ENCODE measurements at places on chromosomes 12 and 14. TPM values are rescaled to one million over a fixed set of nuclear protein-coding genes. Genes with fewer than 3 reads are reported as not detected.

NOC4L gene
- total RNA-seq: 7.6 TPM

MFAP5 gene
- total RNA-seq: 112 TPM

KCNH3 gene
- 0.31 TPM for total RNA-seq

DNA sequence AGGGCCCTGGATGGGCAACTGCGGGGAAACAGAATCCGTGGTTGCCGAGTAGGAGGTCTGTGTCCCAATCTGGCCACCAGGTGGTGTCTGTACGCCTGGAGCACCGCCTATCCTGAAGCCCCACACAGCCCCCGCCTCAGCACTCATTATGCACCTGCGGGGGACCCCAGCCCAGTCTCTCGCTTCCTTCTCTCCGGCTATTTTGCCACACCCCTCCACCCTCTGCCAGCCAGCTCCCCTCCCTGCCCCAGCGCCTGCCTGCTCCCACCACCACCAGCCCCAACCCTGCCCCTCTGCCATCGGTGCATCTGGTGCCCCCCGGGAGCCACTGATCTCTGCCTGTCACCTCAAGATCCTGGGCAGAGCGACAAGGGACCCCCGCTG is 2.2 kb upstream of the NXPH4 start:
- ATAC-seq: peak; percentile 48
- no peak overlapping the region for H3K27ac ChIP-seq
- H3K36me3 ChIP-seq: peaks cover 36% of the 10 kb centered on the region
- H3K4me1 ChIP-seq: peaks cover 52% of the 10 kb centered on the region
- H3K4me3 ChIP-seq: no peak overlapping the region

GRCh38 chr12:106956048-106956578 is 406 bp downstream of the TMEM263 start:
- no peaks in the 10 kb centered on the region for H3K36me3 ChIP-seq
- H3K27me3 ChIP-seq: no peaks in the 10 kb centered on the region
- no peaks in the 10 kb centered on the region for H3K4me1 ChIP-seq

DNA sequence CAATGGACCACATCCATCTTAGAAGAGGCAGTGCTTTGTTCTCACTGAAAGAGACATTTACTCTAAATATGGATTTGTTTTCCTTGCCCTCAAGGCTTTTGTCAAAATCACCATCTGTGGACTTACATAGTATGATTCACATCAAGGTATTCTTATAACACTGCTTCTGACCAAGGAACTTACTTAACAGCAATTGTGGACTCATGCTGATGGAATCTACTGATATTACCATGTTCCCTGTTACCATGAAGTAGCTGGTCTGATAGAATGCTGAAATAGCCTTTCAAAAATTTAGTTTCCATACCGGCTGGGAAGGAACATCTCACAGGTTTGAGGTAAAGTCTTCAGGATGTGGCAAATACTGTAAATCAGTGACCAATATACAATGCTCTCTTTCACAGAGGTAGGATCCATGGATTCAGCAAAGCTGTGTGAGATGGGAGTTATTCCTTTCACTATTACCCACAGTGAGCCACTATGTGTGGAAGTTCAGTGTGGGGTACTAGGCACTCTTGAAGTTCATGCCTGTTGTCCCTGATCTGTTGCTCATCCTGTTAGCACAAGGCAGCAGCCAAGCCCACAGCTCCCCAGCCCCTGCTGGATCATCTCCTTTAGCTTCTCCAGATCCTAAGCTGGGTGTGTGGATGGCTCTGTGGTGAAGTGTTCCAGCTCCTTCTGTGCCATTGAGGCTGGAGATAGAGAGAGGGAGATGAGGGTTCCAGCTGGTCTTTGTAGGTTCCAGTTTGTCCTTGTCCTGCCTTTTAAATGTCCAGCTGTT is 126.4 kb downstream of the ATP23 start:
- H3K27ac ChIP-seq: no peak overlapping the region
- no peaks in the 10 kb centered on the region for H3K4me1 ChIP-seq

DNA sequence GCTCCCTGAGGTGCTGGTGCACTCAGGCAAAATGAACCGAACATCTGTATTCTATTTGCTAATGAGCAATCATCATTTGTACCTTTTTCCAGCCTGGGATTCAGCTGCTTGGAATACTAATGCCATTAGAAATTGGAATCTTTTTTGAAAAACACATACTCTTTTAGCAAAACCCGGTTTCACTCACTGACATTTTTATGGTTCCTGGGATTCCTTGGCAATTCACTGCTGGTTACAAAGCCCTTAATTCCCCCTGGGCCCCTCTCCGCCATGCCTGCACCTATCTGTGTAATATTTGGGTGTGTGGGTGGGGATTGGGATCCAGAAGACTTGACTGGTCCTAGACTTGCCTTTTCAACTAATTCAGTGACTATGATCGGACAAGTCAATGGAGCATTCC is 199.1 kb downstream of the FOXN3 start:
- H3K4me3 ChIP-seq: no peak overlapping the region
- H3K27ac ChIP-seq: no peak overlapping the region
- no peaks in the 10 kb centered on the region for H3K27me3 ChIP-seq
- ATAC-seq: no peak

GRCh38 chr12:82866946-82867345 is 180.2 kb downstream of the TMTC2 start:
- no peaks in the 10 kb centered on the region for H3K4me1 ChIP-seq
- H3K27ac ChIP-seq: no peak overlapping the region
- no peaks in the 10 kb centered on the region for H3K36me3 ChIP-seq

DNA sequence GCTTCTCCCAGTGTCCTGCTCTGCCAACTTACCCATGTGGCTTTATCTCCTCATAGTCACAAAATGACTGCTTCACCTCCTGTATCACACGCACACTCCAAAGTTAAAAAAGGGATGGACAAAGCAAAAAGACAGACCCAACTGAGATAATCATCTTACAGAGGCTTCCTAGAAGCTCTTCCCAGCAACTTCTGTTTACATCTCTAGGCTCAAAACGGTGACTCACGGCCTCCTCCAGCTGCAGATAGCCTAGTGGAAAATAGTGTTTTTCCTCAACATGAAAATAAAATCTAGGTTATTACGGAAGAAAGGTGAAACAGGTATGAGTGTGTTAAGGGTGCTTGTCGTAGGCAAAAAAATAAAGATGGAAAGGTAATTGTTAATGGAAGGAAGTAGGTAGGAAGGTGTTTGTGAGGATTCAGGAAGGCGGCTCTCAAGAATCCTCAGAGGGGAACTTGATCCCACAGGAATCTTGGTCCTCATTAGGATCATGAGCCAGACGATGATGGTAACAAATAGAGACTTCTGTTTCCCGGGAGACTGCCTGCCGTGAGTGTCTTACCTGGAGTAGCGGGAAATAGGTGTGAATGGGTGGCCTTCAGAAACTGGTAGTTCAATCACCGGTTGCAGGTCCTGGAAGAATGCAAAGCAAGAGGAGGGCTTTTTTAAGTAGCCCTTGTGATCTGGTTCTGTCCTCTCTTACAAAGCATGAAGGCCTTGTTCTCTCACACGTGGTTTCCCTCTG is 487.5 kb upstream of the TMEM132C start:
- H3K27ac ChIP-seq: no peak overlapping the region
- no peak for ATAC-seq
- no peaks in the 10 kb centered on the region for H3K4me1 ChIP-seq
- no peaks in the 10 kb centered on the region for H3K27me3 ChIP-seq

DNA sequence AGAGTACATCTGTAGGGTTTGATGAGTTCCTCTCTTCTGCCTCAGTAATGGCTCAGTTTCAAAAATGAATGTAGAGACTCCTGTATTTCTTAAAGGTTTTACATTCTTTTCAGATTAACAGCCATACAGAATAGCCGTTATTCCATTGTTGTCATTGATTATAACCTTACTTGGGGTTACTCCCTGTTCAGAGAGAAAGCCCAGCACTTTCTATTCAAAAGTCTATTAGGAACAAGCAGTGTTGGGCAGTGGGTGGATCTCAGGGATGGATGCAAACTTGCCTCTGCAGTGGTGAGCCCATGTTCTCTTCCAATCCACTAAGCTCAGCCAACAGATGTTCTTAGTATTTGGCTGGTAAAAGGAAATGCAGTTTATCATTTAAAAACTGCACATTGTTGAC is 342.6 kb upstream of the E2F7 start:
- no peak for ATAC-seq
- no peak overlapping the region for H3K27ac ChIP-seq
- no peaks in the 10 kb centered on the region for H3K4me1 ChIP-seq
- H3K27me3 ChIP-seq: no peaks in the 10 kb centered on the region
- H3K4me3 ChIP-seq: no peak overlapping the region
- H3K36me3 ChIP-seq: no peaks in the 10 kb centered on the region

DNA sequence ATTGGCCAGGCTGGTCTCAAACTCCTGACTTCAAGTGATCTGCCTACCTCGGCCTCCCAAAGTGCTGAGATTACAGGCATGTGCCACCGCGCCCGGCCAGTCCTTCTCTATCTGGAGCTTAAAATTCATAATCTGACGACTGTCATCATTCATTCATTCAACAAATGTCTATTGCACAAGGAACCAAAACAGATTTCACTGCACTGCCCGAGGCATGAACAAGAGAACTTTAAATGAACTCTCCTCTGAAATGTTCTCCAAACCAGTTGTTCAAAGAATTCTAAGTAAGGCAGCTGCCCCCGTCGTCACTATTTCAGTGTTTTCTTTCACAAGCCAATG is 44.8 kb upstream of the METAP2 start:
- no peaks in the 10 kb centered on the region for H3K36me3 ChIP-seq
- peaks cover 9% of the 10 kb centered on the region for H3K4me1 ChIP-seq
- ATAC-seq: no peak
- H3K27ac ChIP-seq: no peak overlapping the region
- H3K27me3 ChIP-seq: no peaks in the 10 kb centered on the region
- H3K4me3 ChIP-seq: no peak overlapping the region

DNA sequence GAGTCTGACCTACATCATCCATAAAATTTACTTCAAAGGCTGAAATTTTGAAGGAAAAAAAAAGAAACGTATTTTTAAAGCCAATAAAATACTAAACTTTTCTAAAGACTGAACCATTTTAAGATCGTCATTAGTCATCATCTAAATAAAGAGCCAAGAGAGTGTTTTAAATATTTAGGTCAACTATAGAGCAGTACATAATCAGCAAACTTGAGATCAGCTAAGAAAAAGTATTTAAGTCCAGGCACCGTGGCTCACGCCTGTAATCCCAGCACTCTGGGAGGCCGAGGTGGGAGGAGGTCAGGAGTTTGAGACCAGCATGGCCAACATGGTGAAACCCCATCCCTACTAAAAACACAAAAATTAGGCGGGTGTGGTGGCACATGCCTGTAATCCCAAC is 35.5 kb downstream of the HECTD1 start:
- ATAC-seq: no peak
- peaks cover 98% of the 10 kb centered on the region for H3K36me3 ChIP-seq
- H3K27me3 ChIP-seq: no peaks in the 10 kb centered on the region
- H3K4me1 ChIP-seq: no peaks in the 10 kb centered on the region
- H3K27ac ChIP-seq: peak overlapping the region; percentile 32
- H3K4me3 ChIP-seq: no peak overlapping the region

GRCh38 chr12:113758165-113758924 is 207.8 kb downstream of the RBM19 start:
- no peaks in the 10 kb centered on the region for H3K4me1 ChIP-seq
- no peak overlapping the region for H3K4me3 ChIP-seq
- H3K27ac ChIP-seq: no peak overlapping the region
- no peak for ATAC-seq
- no peaks in the 10 kb centered on the region for H3K36me3 ChIP-seq

DNA sequence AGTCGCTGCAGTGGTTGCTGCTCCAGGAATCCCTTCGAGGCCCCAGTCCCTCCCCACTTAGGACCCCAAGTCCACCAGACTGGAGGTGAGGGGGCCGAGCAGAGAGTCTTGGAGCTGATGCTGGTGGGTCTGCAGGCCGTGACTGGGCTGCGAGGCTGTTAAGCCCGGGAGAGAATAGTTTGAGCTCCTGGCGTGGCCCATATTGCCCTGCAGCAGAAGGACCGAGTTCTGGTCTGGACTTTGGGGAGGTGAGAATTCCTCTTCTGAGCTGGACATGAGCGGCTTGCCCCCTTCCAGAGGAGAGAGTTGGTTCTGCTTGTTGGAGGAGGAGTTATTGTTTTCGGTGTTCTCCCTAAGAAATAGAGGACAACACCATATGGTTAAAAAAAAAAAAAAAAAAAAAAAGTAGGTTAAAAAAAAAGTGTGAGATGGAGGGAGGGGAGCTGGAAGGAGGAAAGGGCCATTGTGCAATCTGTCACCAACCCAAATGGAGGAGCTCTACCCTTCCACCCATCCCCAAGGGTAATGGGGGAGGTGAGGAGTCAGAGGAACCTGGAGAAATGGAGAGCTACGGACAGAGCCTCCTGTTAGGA is 3.0 kb downstream of the SIX1 start:
- no peak for ATAC-seq
- no peak overlapping the region for H3K27ac ChIP-seq
- no peak overlapping the region for H3K4me3 ChIP-seq
- H3K4me1 ChIP-seq: no peaks in the 10 kb centered on the region
- H3K27me3 ChIP-seq: peaks cover 100% of the 10 kb centered on the region
- no peaks in the 10 kb centered on the region for H3K36me3 ChIP-seq
